ENCODE measurements at places on chromosomes 12 and 14.
A peak's percentile ranks its signal among the peaks of the same experiment; 100 is the strongest.

DNA sequence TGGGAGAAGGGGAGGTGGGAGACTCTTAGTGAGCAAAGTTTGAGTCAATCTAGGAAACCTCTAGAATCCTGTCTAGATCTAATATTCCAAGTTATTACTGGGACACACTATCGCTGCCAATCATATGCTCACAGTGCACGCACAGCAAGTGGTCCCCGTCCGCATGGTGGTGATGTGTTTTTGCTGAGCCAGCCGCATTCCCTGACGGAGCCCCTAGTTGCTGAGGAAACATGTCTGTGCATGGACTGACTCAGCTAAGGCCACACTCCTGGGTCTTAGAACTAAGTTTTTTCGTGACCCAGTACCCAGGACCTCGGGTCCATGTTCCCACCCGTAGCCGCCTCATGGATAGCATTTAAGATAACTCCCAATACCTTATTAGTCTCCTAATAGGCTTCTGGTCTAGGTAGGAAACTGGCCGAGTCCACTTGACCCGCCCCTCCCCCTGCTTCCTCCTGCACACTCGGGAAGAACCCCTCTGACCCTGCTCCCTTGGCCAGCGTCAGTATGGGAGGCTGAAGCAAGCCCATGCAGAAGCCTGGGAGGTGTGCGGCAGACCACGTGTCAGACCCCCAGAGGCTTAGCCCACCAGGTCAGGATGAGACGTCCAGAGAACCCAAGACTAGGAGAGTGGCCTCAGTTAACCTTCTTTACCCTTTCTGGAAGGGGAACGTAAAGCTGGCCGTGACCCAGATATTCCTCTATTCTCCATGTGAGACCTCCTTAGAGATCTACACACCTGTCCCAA is 200.5 kb downstream of the ETV6 start:
- DNase-seq, result no peak

GRCh38 chr14:83777516-83777915 is 1752.4 kb upstream of the FLRT2 start:
- DNase-seq, result no peak

- DNase-seq, result no peak
These were observed 20.4 kb upstream of the TMEM260 start for GRCh38 chr14:56559182-56559581.

- DNase-seq, result peak; percentile 85
These were observed 97.3 kb downstream of the ESR2 start for GRCh38 chr14:64196814-64197411.

DNA sequence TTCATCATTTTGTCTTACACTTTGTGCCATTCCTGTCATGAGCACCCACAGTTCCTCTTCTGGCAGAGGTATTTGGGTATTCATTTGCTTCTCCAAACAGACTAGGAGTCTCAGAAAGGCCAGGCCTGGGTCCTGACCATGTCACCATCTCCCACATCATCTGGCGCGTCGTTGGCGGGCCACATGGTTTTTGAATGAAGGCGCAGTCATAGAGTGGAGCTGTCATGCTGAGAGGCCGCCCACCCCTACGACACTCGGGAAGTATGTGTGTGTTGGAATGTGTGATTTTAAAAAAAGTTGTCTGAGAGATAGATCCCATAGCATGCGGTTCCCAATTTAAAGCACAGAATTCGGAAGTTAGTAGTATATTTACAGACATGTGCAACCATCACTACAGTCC is 15.6 kb upstream of the TTC7B start:
- DNase-seq, result no peak

- no peak for DNase-seq
These were observed 108.4 kb downstream of the BRMS1L start for GRCh38 chr14:35934499-35934898.

DNA sequence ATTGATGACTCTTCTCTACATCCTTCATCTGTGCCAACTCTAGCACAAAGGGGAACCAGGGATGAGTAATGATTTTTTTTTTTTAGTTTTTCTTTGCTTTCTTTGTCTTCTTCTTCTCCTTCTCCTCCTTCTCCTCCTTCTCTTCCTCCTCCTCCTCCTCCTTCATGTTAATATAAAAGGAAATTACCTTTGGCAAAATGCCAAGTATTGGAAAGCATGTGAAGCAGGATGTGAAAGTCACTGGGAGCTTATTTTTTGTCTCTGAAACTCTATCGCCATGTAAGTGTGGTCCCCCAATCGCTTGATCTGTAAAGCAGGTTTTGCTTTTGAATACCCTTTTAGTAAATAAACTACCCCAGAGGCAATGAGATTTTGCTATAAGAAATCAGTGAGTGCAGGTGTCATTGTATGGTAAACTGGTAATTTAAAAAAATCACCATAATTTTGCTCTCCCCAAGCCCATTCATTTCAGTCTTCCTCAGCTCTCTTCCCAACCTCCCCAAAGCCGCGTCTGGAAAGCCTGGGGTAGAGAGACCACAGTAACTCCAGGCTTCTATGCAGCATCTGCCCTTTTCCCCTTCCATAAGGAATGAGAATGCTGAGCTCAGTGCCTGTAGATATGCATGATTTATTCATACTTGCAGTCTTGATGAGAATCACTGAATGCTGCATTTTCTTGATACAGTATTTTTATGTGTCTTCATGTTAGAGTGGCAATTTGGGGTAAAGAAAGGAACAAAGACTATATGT is 388.7 kb downstream of the TMEM117 start:
- DNase-seq, result no peak

DNA sequence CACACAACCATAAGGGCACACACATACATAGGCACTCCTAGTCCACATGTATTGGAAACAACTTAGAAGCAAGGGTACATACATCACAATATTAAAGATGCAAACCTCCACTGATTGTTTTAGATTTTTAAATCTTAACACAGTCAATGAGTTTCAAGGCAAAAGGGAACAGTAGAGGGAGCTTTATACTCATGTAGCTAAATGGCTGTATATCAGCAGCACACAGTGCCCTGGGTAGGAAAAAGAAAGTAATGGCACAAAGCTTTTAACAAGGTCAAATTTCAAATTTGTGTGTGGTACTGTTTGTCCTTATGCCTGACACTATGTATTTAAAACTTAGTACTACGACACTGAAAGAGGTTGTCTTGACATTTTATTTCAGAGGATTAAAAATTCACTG is 262.0 kb downstream of the MED13L start:
- peak; percentile 57 for DNase-seq

DNA sequence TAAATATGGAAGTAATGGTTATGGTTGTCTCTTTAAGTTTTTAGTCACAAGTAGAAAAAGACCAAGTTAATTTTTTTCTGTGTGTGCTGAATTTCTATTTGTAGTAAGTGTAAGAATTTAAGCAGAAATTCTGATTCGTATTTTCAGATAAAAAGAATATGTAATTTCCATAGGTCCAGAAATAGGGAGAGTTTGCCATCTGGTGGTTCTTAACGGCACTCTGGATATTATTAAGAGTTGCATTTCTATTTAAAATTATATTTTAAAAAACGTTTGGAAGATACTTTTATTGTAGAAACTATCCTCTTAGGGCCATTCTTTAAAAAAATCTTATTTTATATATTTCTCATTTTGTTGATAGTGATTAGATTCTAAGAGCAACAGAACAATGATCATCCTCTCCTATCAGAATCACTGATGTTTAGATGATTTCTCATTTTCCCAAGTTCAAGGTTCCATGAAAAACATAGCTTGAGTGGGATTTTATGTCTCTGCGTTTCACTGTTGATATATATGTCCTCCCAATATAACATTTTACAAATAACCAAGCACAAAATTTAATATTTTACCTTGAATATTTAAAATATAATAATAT is 88.3 kb downstream of the LRRK2 start:
- peak; percentile 23 for DNase-seq

All from NCI-H1694 (cell line).